ENCODE measurements at places on chromosomes 6 and 20.

- no peak for DNase-seq
Measured at GRCh38 chr20:50991076-50991475, 31.8 kb downstream of the KCNG1 start.

DNA sequence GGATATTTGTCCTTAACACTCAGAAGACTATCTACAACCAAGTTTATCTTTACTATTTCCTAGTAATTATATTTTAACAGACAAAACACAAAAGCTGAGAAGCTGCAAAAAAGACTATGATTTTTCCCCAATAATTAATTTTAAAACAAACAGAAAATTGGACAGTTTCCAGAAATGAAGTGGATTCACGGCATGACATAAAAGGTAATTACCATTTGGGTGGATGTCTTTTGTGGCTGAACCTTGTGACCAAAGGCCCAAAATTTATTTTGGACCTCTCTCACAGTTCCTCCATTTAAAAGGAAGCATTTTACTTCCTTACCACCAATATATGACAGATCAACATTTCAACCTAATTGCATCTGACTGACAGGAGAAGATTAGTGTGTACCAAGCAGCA lies 90.2 kb downstream of the GMDS start:
- DNase-seq = no peak

DNA sequence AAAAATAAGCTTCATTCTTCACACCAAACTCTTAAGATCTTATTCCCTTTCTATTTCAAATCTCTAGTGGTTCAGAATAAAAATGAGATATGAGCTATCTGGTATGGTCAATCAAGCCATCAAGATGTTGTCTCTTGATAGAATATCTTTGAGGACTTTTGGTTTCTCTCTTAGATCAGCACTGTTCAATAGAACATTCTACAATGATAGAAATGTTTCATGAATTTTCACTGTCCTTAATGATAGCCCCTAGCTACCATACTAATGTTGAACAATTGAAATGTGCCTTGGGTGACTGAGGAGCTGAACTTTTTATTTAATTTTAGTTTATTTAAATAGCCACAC lies 24.1 kb upstream of the HINT3 start:
- DNase-seq = no peak

GRCh38 chr6:116015983-116016382 lies 44.7 kb downstream of the FRK start:
- no peak for DNase-seq

GRCh38 chr6:118202517-118202916 lies 295.5 kb downstream of the SLC35F1 start:
- no peak for DNase-seq

- no peak for DNase-seq
Measured at GRCh38 chr6:50585441-50586330, 127.6 kb upstream of the TFAP2D start.

DNA sequence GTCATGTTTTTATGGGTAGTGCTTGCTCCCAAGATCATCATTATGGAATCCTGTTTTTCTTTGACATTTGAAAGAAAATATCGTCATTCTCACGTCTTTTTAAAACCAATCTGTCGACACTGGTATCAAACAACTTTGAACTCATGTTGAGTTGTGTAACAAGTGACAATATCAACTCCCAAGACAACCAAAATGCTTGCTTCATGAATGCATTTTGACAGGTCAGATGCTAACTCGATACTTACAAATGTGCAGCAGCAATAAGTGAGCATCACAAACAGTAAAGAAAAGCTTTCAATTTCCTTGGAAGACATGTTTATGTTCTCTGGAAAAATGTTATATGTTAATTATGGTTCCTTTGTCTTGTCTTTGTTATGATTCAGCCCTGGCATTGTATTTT lies 125.9 kb downstream of the EPHA7 start:
- DNase-seq = no peak

GRCh38 chr20:11982955-11983470 lies 65.3 kb downstream of the BTBD3 start:
- no peak for DNase-seq

DNA sequence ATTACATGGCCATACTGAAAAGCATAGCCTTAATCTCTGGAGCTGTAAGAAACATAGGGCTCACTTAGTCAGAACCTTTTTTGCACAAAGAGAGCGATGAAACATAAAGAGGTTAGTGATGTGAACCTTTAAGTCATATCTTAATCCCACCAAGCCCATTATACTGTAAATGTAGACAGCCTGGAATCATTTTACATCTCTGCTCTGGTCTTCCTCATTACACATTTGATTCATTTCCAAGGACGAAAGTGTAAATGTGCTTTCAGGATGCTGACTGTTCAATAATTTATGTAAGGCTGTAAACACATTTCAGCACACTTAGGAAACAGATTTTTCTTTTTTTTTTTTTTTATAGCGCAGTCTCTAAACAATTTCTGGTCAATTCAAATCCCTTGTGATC lies 131.3 kb upstream of the B3GAT2 start:
- DNase-seq = no peak

- DNase-seq = no peak
Measured at GRCh38 chr6:64789476-64789875, 917.5 kb downstream of the EYS start.

- DNase-seq = no peak
Measured at GRCh38 chr6:20349225-20349624, 52.5 kb upstream of the E2F3 start.
